ENCODE measurements at places on chromosomes 2 and 18.

DNA sequence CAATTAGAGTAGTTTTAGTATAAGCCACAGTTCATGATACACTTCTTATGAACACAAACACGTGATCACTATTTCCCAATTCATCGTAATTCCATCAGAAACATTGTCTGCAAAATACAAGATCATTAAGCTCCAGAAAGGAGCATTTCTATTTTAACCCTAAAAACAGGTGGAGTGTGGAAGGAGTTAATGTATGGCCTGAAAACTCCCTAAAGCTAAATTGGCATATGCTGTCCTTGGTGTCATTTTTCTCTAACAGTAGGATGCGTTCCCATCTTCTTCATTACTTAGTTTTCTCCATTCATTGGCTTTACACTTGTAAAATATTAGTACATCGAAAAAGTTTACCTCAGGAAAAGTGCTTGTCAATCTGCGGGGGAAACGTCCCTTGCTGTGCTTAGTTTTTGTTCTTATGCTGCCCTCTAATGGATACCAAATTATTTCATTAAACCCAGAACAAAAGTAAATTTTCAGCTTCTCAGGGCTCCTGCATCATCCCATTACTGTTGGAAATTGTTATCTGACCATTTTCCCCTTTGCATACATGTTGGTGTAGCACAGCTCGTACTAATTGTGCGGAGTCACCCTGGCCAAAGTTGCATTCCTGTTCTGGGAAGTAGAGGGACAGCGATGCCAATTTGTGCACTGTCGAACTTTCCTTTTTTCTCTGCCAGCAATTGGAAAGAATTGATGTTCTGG lies 153.4 kb downstream of the GPD2 start:
- no peak for DNase-seq

- DNase-seq: no peak
Measured at GRCh38 chr2:205650450-205650849, 31.9 kb upstream of the NRP2 start.

DNA sequence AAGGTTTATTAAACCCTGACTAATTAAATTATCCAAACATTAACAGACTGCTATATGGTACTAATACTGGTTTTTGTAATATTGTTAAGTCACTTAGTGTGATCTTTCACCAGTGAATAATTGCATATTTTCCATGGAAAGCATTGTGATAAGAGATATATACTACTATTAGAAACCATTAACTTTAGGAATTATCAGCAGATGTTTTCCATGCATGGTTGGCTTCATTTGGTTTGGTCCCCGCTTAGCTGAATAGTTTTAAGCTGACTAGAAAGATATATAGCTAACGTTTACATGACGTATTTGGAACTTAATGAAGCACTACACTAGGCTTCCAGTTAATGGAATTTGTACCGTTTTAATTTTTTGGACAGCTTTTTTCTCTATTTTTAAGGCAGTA lies 37.9 kb downstream of the LCLAT1 start:
- DNase-seq: no peak

DNA sequence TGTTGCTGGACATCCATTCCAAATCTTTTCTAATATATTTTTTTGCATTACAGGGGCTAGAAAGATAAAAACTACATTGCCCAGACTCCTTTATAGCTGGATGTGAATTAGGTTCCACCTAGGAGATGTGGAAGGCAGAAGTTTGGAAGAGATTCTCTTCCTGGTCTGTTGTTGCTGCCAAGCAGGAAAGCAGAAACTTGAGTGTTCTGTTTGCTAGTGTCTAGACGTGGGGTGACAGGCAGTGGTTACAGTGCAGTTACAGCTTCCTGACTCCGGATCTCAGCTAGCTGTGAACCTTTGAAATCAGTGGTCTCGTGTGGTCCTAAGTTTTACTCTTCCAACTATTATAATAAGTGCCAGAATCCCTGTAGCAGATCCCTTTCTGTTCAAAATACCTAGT lies 46.2 kb downstream of the COL4A4 start:
- DNase-seq: no peak

DNA sequence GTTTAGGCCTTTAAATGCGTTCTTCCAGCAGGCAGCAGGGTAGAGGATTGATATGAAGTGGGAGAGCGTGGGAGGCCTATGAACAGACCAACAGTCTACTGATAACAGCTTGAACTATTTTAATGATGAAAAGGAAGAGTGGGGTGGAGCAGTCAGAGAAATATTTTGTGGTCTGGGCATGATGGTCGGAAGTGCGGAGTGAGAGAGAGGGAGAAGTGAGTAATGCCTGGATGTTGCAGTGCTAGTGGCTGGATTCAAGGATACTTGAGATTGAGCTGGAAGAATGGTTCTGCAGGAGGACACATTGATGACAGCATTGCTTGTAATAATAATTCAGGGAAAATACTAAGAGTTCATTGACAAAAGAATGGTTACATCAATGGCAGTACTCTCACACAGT lies 151.0 kb upstream of the DAPL1 start:
- DNase-seq: no peak

- DNase-seq: no peak
Measured at GRCh38 chr18:34031810-34032209, 192.9 kb downstream of the NOL4 start.

- no peak for DNase-seq
Measured at GRCh38 chr2:194203898-194204297, 1453.1 kb upstream of the SLC39A10 start.

- DNase-seq: no peak
Measured at GRCh38 chr2:236485519-236485918, 84.1 kb upstream of the ACKR3 start.

DNA sequence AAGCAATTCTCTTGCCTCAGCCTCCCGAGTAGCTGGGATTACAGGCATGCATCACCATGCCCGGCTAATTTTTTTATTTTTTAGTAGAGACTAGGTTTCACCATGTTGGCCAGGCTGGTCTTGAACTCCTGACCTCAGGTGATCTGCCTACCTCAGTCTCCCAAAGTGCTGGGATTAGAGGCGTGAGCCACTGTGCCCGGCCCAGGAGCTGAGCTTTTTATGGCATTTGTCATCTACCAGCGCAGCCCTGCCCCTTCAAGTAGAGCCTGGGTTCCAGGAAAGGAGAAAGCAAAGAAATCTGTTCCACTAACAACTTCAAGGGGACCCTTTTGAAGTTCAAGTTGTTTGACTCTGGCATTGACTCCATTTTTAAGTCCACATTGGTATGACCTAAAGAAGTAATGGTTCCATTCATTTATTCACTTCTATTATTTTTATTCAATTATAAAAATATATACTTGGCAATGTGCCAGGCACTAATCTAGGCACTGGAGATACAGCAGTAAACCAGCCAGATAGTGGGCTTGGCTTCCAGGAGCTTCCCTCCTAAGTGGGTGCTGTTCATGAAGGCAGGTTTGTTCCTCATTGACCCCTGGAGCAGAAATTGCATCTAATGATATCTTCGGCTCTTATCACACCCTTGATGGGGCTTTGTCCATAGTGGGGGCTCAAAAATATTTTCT lies 8.0 kb upstream of the SFTPB start:
- DNase-seq: no peak

DNA sequence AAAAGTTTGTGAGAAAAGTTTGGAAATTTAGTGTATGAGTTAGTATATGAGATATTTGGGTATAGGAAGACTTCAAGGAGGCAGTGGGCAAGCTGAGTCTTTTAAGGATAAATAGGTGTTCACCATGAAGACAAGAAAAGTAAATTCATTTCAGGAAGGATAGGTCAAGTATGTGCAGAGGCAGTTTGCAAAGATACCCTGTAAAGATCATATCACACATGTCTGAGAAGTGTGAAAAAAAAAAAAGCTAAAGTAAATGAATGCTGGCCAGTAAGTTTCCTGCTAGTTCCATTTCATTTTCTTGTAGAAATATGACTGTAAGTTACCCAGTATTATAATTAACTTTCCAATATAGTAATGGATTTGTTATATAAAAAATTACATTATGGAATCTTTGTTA lies 131.0 kb downstream of the PHLPP1 start:
- DNase-seq: no peak

DNA sequence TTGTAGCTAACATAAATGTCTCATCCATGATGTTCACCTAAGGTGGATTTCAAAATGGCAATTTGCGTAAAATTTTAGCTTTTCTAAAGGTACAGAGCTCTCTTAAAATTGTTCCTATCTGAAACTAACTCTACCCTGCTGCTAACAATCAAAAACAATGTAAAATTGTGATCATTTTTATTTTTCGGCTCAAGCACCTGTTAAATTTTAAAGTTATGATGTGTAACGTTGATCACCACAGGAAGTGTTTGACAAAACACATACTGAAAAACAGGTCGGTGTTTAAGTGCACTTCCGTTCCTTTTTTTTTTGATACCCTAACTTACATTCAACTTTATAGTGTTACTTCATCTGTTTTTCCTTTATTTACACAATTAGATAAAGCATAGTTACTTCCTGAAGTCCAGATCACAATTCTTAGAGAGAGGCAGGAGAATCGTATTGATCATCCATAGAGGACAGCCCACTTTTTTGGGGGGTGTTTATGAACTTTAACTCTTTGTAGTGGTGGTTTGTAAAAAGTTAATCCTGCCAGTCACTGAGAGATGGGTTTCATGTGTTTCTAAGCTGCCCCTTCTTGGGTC lies 6.0 kb upstream of the NCK2 start:
- DNase-seq: no peak

DNA sequence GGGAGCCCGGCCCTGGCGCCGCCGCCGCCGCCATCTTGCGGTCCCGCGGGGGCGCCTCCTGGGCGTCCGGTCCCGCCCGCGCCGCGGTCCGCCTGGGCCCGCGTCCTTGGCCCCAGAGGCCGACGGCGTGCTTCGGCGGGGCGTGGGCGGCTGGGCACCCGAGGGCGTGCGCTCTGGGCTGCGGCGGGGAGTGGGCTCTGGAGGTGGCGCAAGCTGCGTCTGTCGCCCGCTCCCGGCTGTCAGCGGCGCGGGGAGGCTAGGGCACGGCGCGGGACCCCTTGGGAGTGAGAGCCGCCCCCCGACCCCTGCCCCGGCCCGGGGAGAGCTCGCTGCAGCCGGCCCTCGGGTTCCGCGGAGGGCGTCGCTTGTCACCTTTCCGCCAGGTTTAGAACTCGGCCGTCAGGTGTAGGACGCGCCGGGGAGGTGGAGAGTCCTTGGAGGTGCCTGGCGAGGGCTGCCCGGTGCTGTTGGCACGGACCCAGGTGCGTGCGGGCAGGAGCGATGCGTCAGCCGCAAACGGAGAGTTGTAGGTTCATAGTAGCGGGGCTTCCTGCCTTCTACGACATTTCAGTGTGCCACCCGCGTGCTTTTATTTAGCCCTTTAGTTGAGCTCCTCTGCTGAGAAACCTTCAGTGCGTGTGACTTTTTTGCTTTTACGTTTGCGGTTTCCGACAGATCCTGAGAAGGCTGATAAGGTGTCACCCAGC lies 921 bp downstream of the VAPA start:
- DNase-seq: peak; percentile 8

DNA sequence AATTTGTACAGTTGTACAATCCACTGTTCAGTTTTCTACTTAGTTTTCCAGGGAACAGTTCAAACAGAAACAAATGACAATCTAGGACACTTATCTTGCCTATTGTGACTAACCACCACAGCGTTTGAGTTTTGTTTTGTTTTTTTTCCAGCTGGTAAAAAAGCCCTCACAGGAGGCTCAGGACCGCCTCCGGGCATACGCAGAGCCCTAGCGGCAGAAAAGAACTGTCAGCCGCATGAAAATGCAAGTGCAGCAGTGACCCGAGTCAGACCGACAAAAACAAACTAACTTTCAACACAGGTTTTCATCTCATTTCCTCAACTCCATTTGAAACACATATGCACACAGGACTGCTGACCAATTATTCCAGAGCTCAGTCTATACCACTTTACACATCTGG lies 68.6 kb downstream of the STEAP3 start:
- no peak for DNase-seq

GRCh38 chr2:33160191-33160590 lies 213.4 kb downstream of the LTBP1 start:
- DNase-seq: no peak

DNA sequence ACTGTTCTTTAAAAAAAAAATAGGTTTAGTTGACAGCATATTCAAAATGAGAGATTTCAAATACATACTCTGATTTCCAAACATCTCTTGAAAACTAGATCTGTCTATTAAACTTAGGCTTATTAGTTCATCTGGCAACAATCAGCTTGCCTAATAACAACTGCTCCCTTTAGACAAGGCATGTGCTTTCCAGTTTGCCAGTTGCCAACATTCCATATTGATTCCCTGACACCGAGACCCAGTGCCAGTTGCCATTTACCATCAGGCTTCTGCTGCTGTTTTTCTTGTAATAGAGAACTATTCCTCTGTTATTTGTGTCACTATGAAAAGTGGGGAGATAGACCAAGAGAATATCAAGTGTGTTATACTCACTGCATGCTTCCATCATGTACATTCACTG lies 256.0 kb downstream of the C1D start:
- no peak for DNase-seq

- DNase-seq: no peak
Measured at GRCh38 chr2:127403460-127403859, 14.8 kb upstream of the PROC start.

- DNase-seq: no peak
Measured at GRCh38 chr2:29063646-29064345, 10.5 kb downstream of the PCARE start.

- DNase-seq: no peak
Measured at GRCh38 chr18:75482880-75483279, 55.4 kb upstream of the SMIM21 start.

DNA sequence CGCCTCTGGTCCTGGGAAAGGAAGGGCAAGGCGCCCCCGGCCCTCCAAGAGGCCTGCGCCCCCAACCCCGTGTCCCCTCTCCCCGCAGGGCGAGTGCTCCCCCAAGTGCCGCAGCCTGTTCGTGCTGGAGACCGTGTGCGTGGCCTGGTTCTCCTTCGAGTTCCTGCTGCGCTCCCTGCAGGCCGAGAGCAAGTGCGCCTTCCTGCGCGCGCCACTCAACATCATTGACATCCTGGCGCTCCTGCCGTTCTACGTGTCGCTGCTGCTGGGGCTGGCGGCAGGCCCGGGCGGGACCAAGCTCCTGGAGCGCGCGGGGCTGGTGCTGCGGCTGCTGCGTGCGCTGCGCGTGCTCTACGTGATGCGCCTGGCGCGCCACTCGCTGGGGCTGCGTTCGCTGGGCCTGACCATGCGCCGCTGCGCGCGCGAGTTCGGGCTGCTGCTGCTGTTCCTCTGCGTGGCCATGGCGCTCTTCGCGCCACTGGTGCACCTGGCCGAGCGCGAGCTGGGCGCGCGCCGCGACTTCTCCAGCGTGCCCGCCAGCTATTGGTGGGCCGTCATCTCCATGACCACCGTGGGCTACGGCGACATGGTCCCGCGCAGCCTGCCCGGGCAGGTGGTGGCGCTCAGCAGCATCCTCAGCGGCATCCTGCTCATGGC lies 52.4 kb downstream of the SLC66A2 start:
- no peak for DNase-seq

All from NCI-H1092 (cell line).